Right lobe of liver (tissue), 6 donors: ENCODE measurements at places on chromosomes 7 and 10. TPM values are rescaled to one million over a fixed set of nuclear protein-coding genes. Genes with fewer than 3 reads are reported as not detected.

SP8 gene
- total RNA-seq = not detected

SPDYE16 gene
- total RNA-seq = 0.14 TPM

SLC18A2 gene
- total RNA-seq = 0.27 TPM

BAMBI gene
- 8.7 TPM for total RNA-seq

NKX2-3 gene
- not detected for total RNA-seq

CALML3 gene
- total RNA-seq = not detected

KLF14 gene
- not detected for total RNA-seq

ACTL6B gene
- total RNA-seq = not detected

SPDYE6 gene
- not detected for total RNA-seq

MTERF1 gene
- total RNA-seq = 9.6 TPM

IQUB gene
- total RNA-seq = 0.13 TPM

SPDYE3 gene
- not detected for total RNA-seq

WEE2 gene
- total RNA-seq = not detected

UCMA gene
- total RNA-seq = not detected

CALHM3 gene
- not detected for total RNA-seq

AGR2 gene
- total RNA-seq = 0.37 TPM

INMT gene
- total RNA-seq = 14.7 TPM

AZGP1 gene
- 2,105 TPM for total RNA-seq

RASA4 gene
- 6.7 TPM for total RNA-seq

ADAM22 gene
- 0.06 TPM for total RNA-seq

PODXL gene
- total RNA-seq = 4.2 TPM

ANAPC16 gene
- total RNA-seq = 38.6 TPM

LRIT1 gene
- not detected for total RNA-seq

CUZD1 gene
- total RNA-seq = not detected

ACSL5 gene
- 90.9 TPM for total RNA-seq

RNF133 gene
- total RNA-seq = 0.74 TPM

PDE1C gene
- not detected for total RNA-seq

CLCN1 gene
- not detected for total RNA-seq

SCRN1 gene
- total RNA-seq = 2.2 TPM

NUTM2D gene
- total RNA-seq = 2.9 TPM

PON1 gene
- total RNA-seq = 93.2 TPM

SPDYE5 gene
- not detected for total RNA-seq

WDR86 gene
- total RNA-seq = 0.74 TPM

FKBP6 gene
- total RNA-seq = not detected

CNNM1 gene
- 0.15 TPM for total RNA-seq

TMEM243 gene
- total RNA-seq = 5.1 TPM

NKX1-2 gene
- not detected for total RNA-seq

NMT2 gene
- total RNA-seq = 31.9 TPM
